ENCODE measurements at places on chromosomes 4 and X. TPM values are rescaled to one million over a fixed set of nuclear protein-coding genes. Genes with fewer than 3 reads are reported as not detected.
A peak's percentile ranks its signal among the peaks of the same experiment; 100 is the strongest.

Gene NAT8L
- total RNA-seq: 0.62 TPM

Gene HAUS3
- 25.0 TPM for total RNA-seq

DNA sequence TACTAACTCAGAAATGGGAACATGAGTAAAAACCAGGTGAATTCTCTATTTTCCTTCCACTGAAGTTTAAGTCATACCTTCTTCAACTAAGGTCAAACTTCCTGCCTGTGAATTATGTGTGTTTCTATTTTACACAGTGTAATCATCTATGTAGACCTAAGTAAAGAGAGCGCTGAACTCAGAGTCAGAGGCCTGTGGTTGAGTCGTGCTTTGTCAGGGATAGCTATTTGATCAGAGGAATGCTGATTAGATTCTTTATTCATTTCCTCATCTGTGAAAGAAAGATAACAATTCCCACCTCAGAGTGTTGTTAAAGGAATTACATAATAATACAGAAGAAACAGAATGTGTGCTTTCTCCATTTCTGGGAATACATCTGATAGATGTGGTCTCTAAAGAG lies 654.1 kb downstream of the STIM2 start:
- no peak for DNase-seq

DNA sequence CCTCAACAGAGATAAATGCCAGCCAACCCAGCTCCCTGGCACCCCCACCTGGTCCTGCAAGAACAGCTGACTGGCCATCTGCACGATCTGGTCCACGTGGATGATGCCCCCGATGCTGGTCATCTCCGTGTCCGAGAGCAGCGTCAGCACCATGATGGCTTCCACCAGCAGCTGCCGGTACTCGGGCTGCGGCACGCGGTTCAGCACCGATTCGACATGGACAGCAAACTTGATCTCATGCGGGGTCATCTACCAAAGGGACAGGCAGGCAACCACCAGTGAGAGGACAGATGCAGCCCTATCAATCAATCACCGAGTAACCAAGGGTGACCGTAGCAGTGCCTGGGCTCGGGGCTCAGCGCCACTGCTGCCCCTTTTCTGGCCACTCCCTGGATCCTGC lies 89.8 kb downstream of the PHKA2 start:
- no peak for DNase-seq

DNA sequence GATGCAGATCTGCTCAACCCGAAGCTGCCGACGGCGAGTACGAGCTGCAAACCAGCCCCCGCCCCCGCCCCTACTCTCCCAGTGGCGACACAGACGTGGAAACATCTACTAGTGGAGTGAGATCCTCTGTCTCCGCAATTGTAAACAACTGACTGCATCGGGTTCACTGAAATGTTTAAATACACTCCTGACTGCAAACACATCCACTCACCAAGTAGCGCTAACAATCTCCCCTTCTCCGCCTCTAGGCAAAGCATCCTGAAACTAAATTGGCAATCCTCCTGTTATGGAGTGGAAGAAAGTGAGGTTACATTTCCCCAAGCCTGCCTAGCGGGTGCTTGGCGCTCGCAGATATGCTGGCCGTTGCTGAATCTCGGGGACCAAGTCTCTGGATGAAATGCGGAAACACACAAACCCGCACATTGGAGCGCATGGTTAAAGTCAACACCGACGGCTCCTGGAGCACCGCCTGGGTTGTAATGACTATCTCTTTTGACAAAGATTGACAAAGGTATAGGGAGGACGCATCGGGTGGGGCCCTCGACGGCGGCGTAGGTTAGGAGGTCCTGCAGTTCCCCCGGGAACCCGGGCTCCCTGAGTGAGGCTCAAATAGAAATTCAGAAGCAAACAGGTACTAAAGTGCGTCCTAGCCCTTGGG lies 117.0 kb upstream of the TEX13C start:
- peak; percentile 11 for DNase-seq

DNA sequence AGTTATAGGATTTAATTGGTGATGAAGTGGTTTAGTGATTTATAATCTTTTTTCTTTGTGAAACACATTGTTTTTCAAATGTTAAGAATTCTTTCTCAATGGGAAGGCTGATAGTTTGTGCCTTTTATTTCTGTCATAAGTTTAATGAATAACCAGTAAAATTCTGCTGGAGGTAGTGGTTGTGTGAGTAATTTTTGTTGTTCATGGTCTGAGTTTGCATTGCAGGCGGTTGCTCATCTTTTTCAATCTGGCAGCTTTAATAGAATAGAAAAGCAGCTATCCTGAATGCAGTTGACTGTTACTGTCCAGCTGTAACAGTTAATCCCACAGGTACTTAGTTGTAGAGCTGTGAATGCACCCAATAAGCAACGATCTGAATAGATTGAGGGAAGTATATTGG lies 215.6 kb upstream of the AFF2 start:
- DNase-seq: no peak
